ENCODE measurements at places on chromosomes 1 and 21.

DNA sequence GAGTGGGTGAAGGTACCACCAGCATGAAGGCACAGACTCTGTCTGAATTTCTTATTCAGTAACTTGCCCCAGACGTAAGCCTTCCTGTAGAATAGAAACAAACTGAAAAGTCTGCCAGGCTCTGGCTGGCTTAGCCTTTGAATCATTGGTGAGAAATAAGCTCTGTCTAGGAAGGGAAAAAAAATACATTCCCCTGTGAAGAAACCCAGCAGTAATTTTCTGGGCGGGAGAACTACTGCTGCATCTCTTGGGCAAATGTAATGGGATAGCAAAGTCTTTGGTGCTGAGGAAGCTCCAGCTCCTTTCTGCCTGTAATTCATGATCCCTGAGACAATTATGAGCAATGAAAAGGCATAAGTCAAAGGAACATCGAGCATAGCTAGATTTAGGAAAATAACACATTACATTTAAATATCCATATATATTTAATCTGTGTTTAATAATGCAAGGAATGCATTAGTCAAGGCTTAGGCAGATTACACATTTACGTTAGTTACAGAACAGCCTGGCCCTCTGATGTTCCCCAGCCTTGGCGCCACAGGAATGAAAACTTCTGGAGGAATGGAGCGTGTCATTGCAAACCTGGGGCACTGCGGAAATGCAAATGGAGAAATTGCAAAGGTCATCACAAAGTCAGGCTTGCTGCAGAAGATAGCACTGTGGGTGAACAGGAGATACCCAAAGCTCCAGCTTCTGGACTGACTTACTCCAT, 216.3 kb upstream of the CAMK1G start:
- no peak for DNase-seq

GRCh38 chr1:230867101-230867902, 1.0 kb downstream of the C1orf198 start:
- DNase-seq: no peak

GRCh38 chr1:201683397-201683796, 144.5 kb downstream of the NAV1 start:
- DNase-seq: no peak

DNA sequence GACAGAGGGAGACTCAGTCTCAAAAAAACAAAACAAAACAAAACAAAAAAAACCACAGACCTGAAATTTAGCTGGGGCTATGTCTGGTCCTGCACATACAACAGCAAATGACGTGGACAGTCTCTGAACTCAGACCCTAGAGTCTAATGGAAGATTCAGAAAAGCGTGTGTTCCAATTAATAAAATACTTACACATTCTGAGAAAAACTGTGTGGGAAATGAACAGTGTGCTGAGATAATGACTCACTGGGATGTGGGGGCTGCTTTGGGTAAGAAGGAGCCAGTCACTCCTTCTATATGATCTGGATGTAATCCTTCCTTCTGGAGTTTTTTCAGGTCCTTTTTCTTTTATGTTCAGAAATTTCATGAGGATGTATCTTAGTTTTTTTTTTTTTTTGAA, 29.4 kb downstream of the CLDN14 start:
- no peak for DNase-seq

All from right renal pelvis (tissue), 4 donors.